Activated naive CD8-positive, alpha-beta T cell treated with anti-CD3 and anti-CD28 coated beads, Interleukin-2, amount 50 U/mL, for 16 hours (primary cell): ENCODE measurements at places on chromosomes 12 and 14.

GRCh38 chr12:105756961-105757360, 381.8 kb downstream of the NUAK1 start:
- DNase-seq: no peak

GRCh38 chr12:96241846-96242256, 47.7 kb downstream of the ELK3 start:
- DNase-seq: no peak

GRCh38 chr12:131131808-131132117, 178.1 kb downstream of the ADGRD1 start:
- no peak for DNase-seq

DNA sequence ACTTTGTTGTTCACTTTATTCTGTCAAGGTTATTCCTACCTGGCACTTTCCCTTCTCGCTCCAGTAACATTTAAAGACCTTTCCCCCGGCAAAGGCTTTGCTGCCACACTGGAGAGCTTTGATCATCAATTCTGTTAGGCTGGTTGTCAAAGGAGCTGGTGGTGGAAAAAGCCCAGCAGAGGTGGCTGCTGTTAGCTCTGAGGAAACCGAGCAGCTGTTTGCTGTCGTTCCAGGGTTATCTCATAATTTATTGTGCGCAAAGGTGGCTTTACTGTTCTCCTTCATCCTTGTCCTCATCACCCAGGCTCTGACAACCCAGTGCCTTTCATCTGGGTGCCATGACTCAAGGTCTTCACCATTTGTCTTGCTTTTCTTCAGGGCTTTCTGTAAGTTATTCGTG, 38.2 kb upstream of the CRADD start:
- no peak for DNase-seq

DNA sequence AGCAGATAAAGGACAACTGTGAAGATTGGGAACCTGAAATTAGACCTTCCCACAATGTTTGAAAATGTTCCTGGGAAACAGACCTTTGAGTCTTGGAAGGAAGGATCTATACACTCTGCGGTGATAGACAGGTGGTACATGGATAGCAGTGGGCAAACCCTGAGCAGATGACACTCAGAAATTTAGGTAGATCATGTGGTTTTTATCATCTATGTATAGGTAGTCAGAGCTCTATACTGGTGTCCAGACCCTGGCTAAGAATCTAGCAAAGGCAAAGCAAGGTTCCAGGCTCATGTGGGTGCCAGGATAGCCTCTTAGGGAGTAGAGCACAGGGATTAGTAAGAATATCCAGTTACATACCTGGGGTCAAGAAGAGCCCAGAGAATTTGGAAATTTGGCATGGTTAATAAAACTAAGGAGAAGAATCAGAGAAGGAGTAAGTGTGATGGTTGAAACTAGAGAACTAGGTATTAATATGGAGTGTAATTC, 331.2 kb upstream of the FBXO33 start:
- no peak for DNase-seq

DNA sequence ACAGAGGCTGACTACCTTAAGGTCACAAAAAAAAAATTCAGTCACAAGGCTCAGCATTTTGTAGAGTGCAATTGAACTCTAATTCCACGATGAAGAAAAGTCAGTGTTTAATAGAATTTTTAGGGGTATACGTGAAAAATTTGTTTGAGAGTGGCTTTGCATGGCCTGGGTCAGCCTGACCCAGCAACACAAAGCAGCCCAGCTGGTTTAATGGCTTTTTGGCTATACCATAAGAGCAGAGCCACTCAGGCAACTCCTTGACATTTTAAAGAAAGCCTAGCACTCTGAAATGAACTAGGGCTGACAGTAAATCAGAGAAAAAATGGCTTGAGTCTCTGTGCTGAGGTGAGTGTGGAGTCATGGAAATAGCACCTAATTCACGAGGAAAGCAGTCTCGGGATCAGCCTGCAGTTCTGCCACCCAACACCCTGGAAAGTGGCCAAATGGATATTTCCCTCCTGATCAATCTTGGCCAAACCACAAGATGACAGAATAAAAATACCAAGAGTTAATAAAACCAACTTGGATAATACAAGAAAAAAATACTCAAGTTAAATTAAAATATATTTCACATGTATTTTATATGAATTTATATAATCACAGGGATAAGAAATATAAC, 59.5 kb downstream of the GALNT4 start:
- no peak for DNase-seq
